ENCODE measurements at places on chromosomes 1 and 21. TPM values are rescaled to one million over a fixed set of nuclear protein-coding genes. Genes with fewer than 3 reads are reported as not detected.

The SLC2A1 gene
- total RNA-seq, result 92.8 TPM

The PLPPR4 gene
- total RNA-seq, result not detected

The CLCA4 gene
- total RNA-seq, result not detected

The CHODL gene
- not detected for total RNA-seq

The NBPF20 gene
- 3.3 TPM for total RNA-seq

The CACHD1 gene
- total RNA-seq, result 1.4 TPM

The ZNF326 gene
- total RNA-seq, result 18.2 TPM

The CELA2A gene
- total RNA-seq, result not detected

The TEX35 gene
- not detected for total RNA-seq

The BATF3 gene
- total RNA-seq, result 37.7 TPM

The C1orf216 gene
- 15.0 TPM for total RNA-seq

The CHRNB2 gene
- 0.71 TPM for total RNA-seq

The HJV gene
- total RNA-seq, result not detected

The BLACAT1 gene
- 0.03 TPM for total RNA-seq

The ZMYM1 gene
- total RNA-seq, result 4.6 TPM

The OXCT2 gene
- 0.49 TPM for total RNA-seq

The ESRRG gene
- not detected for total RNA-seq

The CYP4Z1 gene
- not detected for total RNA-seq

The ARHGEF10L gene
- 8.0 TPM for total RNA-seq

The S100B gene
- not detected for total RNA-seq

The APCS gene
- not detected for total RNA-seq

The LAPTM5 gene
- total RNA-seq, result 0.33 TPM

The KCNJ15 gene
- total RNA-seq, result 0.25 TPM

The GJC2 gene
- total RNA-seq, result 0.32 TPM

The ANKRD65 gene
- not detected for total RNA-seq

The NRAS gene
- total RNA-seq, result 29.0 TPM

The OR2T3 gene
- total RNA-seq, result not detected

The PEF1 gene
- total RNA-seq, result 48.8 TPM

The RALGPS2 gene
- 31.5 TPM for total RNA-seq

The STUM gene
- total RNA-seq, result not detected

The RNF223 gene
- total RNA-seq, result 0.14 TPM

The C1orf87 gene
- not detected for total RNA-seq

The ACTA1 gene
- total RNA-seq, result 0.15 TPM

The TNFRSF4 gene
- not detected for total RNA-seq

The KIF26B gene
- 0.05 TPM for total RNA-seq

The FAM229A gene
- total RNA-seq, result 4.2 TPM

The DR1 gene
- total RNA-seq, result 27.5 TPM

The NID1 gene
- total RNA-seq, result 7.7 TPM

The FCER1A gene
- not detected for total RNA-seq

The DMRTA2 gene
- total RNA-seq, result 0.06 TPM
